ENCODE measurements at places on chromosomes 12 and 14.

- DNase-seq: no peak
These were observed 99.3 kb downstream of the KIF21A start for GRCh38 chr12:39343665-39344064.

DNA sequence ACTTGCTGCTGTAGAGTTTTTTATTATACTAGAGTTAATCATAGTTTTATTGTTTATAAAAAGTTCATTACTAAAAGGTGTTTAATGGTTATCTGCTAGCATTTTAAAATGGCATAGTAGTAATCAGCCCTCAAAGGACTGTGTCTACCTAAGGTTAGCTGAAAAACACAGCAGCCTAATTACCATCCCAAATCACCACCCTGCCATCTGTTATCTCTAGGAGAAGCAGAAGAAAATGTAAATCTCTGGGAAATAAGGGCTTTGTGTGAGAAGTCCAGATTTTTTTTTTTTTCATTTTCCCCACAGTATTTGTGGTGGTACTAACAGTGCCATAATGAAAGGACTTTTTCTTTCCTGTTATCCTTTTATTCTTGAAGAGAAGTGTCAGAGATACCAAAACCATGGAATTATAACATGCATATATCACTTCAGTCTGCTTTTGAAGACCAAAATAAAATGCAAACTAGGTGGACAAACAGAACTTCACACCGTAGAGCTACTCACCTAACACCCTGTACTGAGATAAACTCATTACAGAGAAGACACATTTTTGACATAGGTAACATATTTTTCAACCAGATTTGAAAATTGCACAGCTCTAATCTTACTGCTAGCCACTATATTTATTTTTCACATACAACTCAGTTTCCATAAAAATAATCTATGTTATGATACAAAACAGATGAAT, 876.2 kb downstream of the C12orf50 start:
- no peak for DNase-seq

DNA sequence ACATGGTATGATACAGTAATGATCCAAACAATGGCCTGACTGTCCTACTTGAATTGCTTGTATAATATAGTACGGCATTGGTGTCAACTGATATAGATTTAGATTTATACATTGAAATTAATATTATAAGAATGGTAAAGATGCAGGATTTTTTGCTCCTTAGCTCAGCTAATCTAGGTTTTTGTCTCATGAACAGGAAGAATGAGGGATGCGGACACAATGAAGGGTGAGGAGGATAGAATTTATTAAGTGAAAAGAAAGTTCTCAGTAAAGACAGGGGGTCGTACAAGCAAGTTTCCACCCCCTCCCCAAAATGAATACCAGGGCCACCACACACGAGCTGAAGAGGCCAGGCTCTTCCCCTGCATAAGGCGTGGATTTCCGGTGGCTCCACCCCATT, 96.1 kb downstream of the KCNA5 start:
- no peak for DNase-seq

- DNase-seq: no peak
These were observed 104.0 kb upstream of the PTPRB start for GRCh38 chr12:70741256-70741655.

DNA sequence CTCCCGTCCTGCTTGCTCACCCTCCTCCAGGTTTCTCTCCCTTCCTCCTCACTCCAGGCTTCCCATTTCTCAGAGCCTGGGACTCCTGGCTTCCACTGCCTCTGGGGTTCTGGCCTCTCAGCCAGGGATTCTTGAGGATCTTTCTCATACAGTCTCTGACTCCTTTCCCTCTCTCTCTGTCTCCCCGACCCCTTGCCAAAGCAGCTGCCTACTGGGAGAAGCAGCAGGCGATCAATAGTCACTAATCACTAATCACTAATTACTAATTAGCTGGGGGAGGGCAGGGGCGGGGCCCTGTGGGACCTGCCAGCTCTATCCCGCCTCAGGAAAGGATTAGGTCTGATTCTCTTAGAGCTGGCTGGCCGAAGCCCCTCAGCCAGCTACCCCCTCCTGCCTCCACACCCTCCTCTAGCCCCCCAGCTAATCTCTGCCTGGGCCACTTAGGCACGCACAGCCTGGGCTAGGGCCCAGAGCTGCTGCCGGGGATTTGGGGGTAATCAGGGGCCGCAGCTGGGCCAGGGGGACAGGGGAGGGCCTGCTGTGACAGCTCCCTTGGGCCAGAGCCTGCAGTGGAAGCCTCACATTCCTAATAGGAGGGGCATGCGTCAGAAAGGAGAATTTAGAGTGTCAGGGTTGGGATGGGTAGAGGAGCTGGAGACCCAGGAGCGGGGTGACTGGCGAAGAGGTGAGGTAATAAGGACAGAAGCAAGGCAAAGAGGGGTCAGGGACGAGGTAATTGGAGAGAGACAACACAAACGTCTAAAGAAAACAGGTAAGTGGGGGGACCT, 2.8 kb downstream of the NXPH4 start:
- no peak for DNase-seq

DNA sequence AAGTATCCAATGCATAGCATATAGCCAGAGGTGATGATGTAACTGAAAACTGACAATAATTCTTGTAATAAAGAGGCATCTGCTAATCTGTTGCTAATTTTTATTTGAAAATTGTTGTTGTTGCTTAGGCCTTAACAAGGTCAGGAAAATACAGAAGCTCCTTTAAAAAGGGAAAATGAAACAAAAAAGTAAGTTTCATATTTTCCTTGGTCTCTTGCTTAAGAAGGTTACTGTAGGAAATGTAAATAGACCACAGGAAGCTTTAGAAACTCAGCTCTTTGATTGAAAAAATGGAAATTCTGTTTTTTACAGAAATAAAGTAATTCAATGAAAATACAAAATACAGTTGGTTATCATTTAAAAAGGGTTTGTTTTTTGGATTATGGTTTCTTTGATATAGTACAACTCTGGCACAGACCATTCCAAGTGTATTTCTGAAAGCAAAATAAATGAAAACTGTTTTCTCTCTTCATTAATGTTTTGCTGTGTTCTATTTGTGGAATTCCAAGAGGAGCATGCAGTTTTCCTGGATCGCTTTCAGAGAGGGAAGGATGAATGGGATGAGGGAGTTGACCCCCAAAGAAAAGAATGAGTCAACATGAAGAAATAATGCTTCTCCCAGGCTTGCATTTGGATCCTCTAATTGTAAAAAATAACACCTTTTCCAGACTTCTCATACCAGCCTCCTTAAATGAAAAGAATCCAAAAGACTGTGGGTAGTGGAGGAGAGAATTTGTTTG, 398.0 kb upstream of the FAR2 start:
- DNase-seq: no peak

GRCh38 chr12:7116916-7117315, 7.9 kb upstream of the C1RL start:
- DNase-seq: no peak

GRCh38 chr14:68566075-68566474, 226.8 kb downstream of the ZFP36L1 start:
- no peak for DNase-seq

- DNase-seq: no peak
These were observed 9.3 kb downstream of the ZC3H14 start for GRCh38 chr14:88572117-88572516.

DNA sequence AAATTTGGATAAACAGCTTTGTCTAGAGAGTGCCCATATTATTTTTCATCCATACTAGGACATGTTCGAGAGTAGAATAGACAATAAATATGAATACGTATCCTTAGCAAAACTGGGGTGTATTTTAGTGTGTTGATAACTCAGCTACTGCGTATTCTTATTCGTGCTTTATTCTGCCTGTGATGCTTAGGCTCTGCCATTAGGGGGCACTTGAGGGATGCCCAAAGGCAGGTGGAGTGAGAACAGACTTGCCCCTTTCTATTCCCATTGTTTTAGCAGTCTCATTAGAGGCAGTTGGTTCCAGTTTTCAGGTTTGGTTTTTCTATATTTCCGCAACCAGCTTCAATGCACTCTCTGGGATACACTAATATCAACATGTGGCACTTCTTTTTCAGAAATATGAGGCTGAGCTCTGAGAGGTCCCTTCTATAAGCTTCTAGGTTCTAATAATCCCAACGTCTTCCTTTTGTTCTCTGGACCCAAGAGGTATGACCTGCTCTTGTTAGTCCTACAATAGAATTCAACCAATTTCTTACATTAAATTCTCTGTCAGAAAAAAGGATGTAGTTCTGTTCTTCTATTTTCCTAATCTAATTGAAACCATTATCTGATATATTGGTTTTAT, 985.7 kb upstream of the FBXO33 start:
- DNase-seq: no peak

DNA sequence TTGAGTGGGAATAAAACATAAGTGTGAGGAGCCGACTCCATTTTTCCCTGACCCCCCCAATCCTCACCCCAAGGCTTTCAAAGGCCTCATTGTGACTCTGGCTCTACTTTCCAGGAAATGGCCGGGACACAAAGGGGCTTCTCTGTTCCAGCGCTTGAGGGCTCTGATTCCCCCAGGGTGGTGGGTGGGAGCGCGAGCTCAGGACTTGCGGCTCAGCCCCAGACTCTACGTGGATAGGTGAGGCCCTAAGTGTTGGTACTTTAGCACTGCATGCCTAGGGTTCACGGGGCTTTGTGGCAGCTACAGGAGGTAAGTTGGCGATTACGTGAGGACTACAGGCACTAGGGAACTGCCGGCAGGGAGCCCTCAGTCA, 553 bp downstream of the CNPY2 start:
- DNase-seq: no peak

DNA sequence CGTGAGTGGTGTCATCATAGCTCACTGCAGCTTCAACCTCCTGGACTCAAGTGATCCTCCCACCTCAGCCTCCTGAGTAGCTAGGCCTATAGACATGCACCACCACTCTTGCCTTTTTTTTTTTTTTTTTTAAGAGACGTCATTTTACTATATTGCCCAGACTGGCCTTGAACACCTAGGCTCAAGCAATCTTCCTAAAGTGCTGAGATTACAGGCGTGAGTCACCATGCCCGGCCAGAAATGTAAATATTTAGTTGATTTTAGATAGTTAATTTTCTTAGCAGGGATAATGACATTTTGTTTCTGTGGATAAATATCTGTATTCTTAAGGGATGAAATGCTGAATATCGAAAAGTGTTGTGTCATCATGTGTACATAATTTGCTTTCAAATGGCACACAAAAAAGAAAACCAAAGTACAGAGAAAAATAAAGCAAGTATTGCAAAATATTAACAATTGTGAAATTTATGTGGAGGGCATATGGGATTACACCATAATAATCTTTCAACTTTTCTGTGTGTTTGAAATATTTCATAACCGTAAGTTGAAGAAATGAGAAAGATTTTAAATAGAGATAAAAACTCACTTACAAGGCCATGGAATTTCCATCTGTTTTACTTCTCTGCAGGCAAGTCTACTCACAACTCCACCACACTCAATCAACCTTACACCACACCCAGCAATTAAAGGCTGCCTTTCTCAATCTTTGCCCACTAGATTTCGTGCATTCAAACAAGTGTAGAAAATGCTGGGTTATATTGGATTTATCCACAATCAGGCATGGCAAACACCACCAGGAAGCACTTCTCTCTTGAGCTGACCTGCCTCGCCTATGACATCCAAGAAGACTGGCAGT, 93.7 kb downstream of the SPTSSA start:
- DNase-seq: no peak

- no peak for DNase-seq
These were observed 100.5 kb downstream of the SLC38A4 start for GRCh38 chr12:46725332-46725731.

DNA sequence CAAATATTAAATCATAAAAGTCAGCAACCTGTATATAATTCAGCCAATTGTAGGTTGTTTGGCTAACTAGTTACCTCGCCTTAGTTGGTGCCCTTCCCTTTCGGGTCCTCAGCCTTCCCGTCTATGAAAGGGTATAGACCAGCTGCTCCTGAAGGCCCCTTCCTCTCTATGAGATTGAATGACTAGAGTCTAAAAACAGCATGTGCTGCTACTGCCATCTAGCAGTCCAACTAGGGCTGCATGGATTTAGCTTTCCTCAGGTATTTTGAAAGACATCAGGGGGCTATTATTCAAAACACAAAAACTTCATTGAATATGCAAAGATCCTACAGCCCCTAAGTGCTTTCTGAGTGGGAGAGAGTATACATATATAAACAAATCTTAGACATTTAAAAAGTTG, 37.0 kb upstream of the TMEM263 start:
- no peak for DNase-seq

DNA sequence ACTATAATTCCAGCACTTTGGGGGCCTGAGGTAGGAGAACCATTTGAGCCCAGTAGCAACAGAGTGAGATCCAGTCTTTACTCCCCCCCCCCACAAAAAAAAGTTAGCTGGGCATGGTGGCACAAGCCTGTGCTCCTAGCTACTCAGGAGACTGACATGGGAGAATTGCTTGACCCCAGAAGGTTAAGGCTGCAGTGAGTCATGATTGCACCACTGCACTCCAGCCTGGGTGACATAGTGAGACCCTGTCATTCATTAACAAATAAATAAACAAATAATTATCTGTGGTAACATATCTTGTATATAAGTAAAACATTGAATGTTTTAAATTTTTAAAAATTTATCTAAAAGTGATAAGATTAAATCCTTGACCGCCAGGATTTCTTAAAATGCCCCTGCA, 4.8 kb downstream of the ENTPD5 start:
- no peak for DNase-seq

DNA sequence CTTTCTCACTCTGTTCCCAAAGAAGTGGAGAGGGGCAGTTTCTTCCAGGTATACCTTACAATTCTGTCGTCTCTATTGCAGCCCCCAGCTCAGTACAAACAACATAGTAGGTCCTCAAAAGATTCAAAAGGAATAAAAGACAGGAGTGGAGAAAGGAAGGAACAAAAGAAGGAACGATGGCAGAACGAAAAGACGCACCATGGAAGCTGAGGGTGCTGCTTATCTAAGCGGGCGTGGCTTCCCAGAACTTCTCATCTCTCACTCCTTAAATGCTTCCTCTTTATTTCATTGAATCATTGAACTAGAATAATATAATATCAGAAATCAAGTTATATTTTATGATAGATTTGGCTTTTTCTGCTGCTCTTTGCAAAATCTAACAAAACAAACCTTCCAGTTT, 13.7 kb upstream of the LTA4H start:
- DNase-seq: no peak

DNA sequence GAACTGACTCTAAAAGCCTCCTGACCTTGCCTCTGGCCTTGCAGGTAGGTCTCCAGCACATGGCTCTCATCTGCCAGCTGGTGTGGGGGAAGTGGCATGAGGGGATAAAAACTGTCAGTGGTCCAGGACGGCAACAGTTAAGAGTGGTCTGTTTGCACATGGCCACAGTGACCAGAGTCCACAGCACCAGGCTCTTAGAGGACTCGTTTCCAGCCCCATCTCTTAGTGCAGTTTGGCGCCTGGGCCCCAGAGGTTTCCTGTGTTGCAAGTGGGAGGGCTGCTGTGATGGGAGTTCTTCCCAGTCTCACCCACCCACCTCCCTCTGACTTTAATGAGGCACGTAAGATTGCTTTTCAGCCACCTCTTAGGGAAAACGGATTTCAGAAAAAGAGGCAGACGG, 37.0 kb downstream of the APPL2 start:
- DNase-seq: no peak

GRCh38 chr14:56812364-56813141, 2.3 kb upstream of the OTX2 start:
- no peak for DNase-seq

- no peak for DNase-seq
These were observed 131.9 kb downstream of the EXOC5 start for GRCh38 chr14:57136669-57137328.

Measured in kidney epithelial cell (primary cell).